CD8-positive, alpha-beta memory T cell (primary cell): ENCODE measurements at places on chromosomes 4 and X. TPM values are rescaled to one million over a fixed set of nuclear protein-coding genes. Genes with fewer than 3 reads are reported as not detected.

DNA sequence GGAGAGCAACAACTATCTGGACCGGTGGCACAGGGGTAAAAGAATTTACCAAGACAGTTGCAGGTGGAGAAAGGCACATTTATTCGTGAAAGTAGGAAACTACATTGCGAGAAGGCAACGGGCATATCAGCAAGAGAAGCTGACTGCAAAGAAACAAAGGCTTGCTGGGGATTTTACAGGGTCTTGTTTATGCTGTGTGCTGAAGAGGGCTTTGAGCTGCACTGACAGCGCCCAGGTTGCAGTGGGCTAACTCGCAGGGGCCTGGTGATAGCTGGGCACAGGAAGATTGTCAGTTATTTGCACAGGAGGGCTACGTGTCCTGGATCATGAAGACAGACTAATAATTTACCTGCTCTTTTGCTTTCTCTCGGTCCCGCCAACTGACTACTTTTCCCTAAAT lies 10.7 kb downstream of the TLR3 start:
- no peaks in the 10 kb centered on the region for H3K36me3 ChIP-seq
- no peak overlapping the region for H3K27ac ChIP-seq
- DNase-seq = no peak

FRMPD4 gene
- not detected for polyA plus RNA-seq

GRCh38 chr4:109010521-109010920 lies 247.7 kb upstream of the ETNPPL start:
- no peak overlapping the region for H3K4me3 ChIP-seq
- H3K36me3 ChIP-seq = no peaks in the 10 kb centered on the region
- no peak overlapping the region for H3K27ac ChIP-seq

FREM3 gene
- 0.08 TPM for polyA plus RNA-seq

- no peak for DNase-seq
- H3K27ac ChIP-seq = no peak overlapping the region
- no peaks in the 10 kb centered on the region for H3K27me3 ChIP-seq
- H3K36me3 ChIP-seq = peaks cover 15% of the 10 kb centered on the region
- H3K4me3 ChIP-seq = no peak overlapping the region
Observed at GRCh38 chrX:101025126-101025525, 26.8 kb downstream of the TRMT2B start.

TCP11X2 gene
- not detected for polyA plus RNA-seq

C4orf46 gene
- 5.7 TPM for polyA plus RNA-seq

- no peak overlapping the region for H3K27ac ChIP-seq
- H3K27me3 ChIP-seq = no peaks in the 10 kb centered on the region
- peaks cover 34% of the 10 kb centered on the region for H3K36me3 ChIP-seq
- H3K4me1 ChIP-seq = peaks cover 6% of the 10 kb centered on the region
Observed at GRCh38 chr4:2648159-2648814, 107.8 kb downstream of the TNIP2 start.

DNA sequence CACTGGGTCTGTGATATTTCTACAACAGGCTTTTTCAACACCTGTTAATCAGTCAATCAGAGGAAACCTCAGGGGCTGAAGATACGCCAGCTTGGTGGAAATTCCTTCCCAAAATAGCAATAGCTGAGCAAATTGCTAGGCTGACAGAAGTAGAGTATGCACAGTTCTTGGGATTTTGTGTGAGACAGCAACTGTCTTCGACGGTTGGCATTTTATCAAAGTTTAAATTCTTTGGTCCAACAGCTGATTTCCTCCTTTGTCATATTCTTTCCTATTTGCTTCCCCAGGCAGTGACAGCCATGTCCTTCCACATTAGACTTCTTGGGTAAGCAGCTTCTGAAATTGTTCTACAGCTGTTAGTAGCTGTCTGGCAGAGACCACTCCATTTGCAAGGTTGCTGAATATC lies 8.0 kb upstream of the PALLD start:
- no peaks in the 10 kb centered on the region for H3K27me3 ChIP-seq
- no peak for DNase-seq
- no peaks in the 10 kb centered on the region for H3K36me3 ChIP-seq
- H3K4me3 ChIP-seq = no peak overlapping the region
- H3K4me1 ChIP-seq = no peaks in the 10 kb centered on the region

- H3K4me1 ChIP-seq = no peaks in the 10 kb centered on the region
- H3K27me3 ChIP-seq = no peaks in the 10 kb centered on the region
- no peaks in the 10 kb centered on the region for H3K36me3 ChIP-seq
- no peak for DNase-seq
- no peak overlapping the region for H3K4me3 ChIP-seq
Observed at GRCh38 chr4:156771171-156771837, 200.3 kb downstream of the PDGFC start.

DNA sequence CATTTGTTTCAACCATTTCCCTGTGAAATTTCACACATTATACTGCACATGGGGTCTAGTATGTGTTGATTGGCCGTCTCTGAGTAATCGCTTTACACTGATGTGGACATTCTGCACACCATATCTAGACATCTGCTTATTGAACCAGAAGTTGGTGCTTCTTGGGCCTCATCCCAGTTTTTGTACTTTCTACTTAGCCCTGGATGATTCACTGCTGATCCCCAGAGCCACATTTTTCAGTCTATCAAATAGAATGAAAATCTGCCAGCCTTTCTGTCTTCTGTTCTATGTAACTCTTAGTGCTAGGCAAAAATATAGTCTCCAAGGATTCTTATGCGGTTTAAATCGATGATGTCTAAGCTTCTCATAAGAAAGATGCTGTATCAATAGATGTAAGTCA lies 40.5 kb upstream of the RELL1 start:
- H3K4me1 ChIP-seq = peaks cover 5% of the 10 kb centered on the region
- DNase-seq = no peak
- no peak overlapping the region for H3K4me3 ChIP-seq
- H3K27ac ChIP-seq = no peak overlapping the region
- no peaks in the 10 kb centered on the region for H3K27me3 ChIP-seq

- H3K36me3 ChIP-seq = no peaks in the 10 kb centered on the region
- H3K27ac ChIP-seq = no peak overlapping the region
- H3K4me3 ChIP-seq = no peak overlapping the region
Observed at GRCh38 chrX:1334854-1335253, 1.7 kb upstream of the IL3RA start.

LUZP4 gene
- not detected for polyA plus RNA-seq

DNA sequence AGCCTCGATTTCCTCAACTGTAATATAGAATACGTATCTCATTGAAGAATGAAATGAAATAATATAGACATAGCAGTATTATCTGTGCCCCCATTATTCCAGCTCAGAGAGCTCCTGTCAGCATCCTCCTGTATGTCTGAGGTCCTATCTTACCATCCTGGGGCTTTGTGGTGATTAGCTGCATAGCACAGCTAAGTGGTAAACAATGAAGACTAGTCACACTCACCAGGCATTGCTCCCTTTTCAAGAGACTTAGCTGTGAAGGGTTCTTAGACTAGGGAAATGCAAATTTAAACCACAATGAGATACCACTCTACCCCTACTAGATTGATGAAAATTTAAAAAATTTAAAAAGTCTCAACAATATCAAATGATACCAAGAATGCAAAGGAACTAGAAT lies 172.9 kb downstream of the SLC39A8 start:
- H3K27me3 ChIP-seq = no peaks in the 10 kb centered on the region
- no peaks in the 10 kb centered on the region for H3K4me1 ChIP-seq
- H3K4me3 ChIP-seq = no peak overlapping the region
- DNase-seq = no peak
- H3K36me3 ChIP-seq = no peaks in the 10 kb centered on the region
- no peak overlapping the region for H3K27ac ChIP-seq

GLRB gene
- polyA plus RNA-seq = not detected

DNA sequence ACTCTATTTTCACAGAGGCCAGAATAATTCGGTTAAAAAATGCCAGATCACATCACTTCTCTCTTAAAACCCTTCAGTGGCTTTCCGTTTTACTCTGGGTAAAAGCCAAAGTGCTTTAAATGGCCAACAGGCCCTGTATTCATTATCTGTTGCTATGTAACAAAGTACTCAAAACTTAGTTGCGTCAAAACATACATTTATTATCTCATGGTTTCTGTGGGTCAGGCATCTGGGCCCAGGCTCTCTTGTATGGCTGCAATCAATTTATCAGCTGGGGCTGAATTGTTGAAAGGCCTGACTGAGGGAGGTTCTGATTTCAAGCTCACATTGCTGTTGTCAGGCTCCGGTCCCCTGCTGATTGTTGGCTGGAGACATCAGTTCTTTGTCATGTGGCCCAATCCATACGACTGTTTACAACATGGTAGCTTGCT lies 72.7 kb upstream of the H2AZ1 start:
- no peak for DNase-seq
- no peak overlapping the region for H3K27ac ChIP-seq
- H3K36me3 ChIP-seq = no peaks in the 10 kb centered on the region
- H3K4me1 ChIP-seq = no peaks in the 10 kb centered on the region
- H3K27me3 ChIP-seq = no peaks in the 10 kb centered on the region

KIF4A gene
- polyA plus RNA-seq = not detected

- no peaks in the 10 kb centered on the region for H3K4me1 ChIP-seq
- H3K27me3 ChIP-seq = no peaks in the 10 kb centered on the region
- no peak for DNase-seq
- H3K36me3 ChIP-seq = no peaks in the 10 kb centered on the region
- no peak overlapping the region for H3K27ac ChIP-seq
Observed at GRCh38 chrX:26915064-26915463, 548.1 kb downstream of the PPP4R3C start.

- no peak for DNase-seq
- H3K27ac ChIP-seq = no peak overlapping the region
- H3K4me3 ChIP-seq = no peak overlapping the region
- no peaks in the 10 kb centered on the region for H3K4me1 ChIP-seq
- no peaks in the 10 kb centered on the region for H3K36me3 ChIP-seq
Observed at GRCh38 chrX:113510586-113510985, 670.0 kb upstream of the AMOT start.

GRCh38 chrX:9135901-9136510 lies 102.1 kb upstream of the FAM9B start:
- no peaks in the 10 kb centered on the region for H3K4me1 ChIP-seq
- H3K4me3 ChIP-seq = no peak overlapping the region
- no peak overlapping the region for H3K27ac ChIP-seq

- H3K4me3 ChIP-seq = no peak overlapping the region
- H3K36me3 ChIP-seq = no peaks in the 10 kb centered on the region
- H3K27me3 ChIP-seq = no peaks in the 10 kb centered on the region
- DNase-seq = no peak
- no peak overlapping the region for H3K27ac ChIP-seq
Observed at GRCh38 chrX:42708222-42708621, 69.7 kb downstream of the PPP1R2C start.

- no peak for DNase-seq
- no peaks in the 10 kb centered on the region for H3K4me1 ChIP-seq
- no peaks in the 10 kb centered on the region for H3K36me3 ChIP-seq
- H3K4me3 ChIP-seq = no peak overlapping the region
Observed at GRCh38 chr4:3067473-3068001, 6.8 kb downstream of the HTT-AS start.

DNA sequence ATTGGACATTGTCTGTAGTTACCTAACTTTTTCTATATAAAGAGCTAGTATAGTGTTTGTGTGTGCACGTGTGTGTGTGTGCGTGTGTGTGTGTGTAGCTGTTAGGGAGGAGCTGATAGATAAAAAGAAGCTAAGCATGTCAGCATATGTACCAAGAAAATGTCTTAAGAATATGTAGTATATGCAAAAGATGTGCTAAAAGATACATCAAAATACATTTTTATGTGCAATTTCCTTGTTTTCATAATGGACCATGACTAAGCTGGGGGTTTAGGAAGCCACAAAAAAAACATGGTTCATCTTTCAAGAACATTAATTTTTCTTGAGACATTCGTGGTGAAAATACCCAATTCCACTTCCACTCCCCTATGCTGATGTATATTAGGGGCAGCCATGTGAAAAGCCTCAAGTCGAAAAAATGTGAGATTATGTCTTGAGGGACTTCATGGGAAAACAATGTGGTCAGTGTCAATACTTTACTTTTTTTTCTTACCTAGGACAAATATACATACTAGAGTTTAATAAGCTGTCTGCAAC lies 1599.7 kb downstream of the ARAP2 start:
- no peak overlapping the region for H3K27ac ChIP-seq
- no peaks in the 10 kb centered on the region for H3K4me1 ChIP-seq
- H3K36me3 ChIP-seq = no peaks in the 10 kb centered on the region
- H3K27me3 ChIP-seq = no peaks in the 10 kb centered on the region

SLC34A2 gene
- polyA plus RNA-seq = not detected

DNA sequence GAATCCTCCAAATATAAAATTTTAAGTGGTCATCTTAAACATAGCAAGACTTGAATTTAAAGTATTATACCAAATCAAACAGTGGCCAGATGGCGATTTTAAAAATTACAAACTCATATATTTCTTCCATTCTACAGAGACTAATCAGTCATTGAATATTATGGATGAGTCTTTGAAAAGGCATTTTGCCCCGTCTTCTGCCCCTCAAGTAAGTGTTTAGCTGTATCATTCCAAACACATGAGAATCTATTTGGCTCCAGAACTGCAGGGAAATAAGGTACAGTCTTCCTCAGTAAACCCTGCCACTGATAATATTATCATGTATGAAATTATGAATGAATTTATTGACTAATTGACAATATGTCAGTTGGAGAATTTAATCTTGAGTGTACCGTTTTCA lies 191.0 kb downstream of the SLC7A11 start:
- H3K36me3 ChIP-seq = no peaks in the 10 kb centered on the region
- no peaks in the 10 kb centered on the region for H3K4me1 ChIP-seq
- no peak overlapping the region for H3K4me3 ChIP-seq
- DNase-seq = no peak
- no peak overlapping the region for H3K27ac ChIP-seq

- H3K4me1 ChIP-seq = no peaks in the 10 kb centered on the region
- H3K36me3 ChIP-seq = no peaks in the 10 kb centered on the region
- H3K4me3 ChIP-seq = no peak overlapping the region
- no peak for DNase-seq
Observed at GRCh38 chr4:5709207-5709575, 832 bp upstream of the EVC2 start.
